HFFc6 (cell line): ENCODE measurements at places on chromosomes 1 and 21. TPM values are rescaled to one million over a fixed set of nuclear protein-coding genes. Genes with fewer than 3 reads are reported as not detected.

DNA sequence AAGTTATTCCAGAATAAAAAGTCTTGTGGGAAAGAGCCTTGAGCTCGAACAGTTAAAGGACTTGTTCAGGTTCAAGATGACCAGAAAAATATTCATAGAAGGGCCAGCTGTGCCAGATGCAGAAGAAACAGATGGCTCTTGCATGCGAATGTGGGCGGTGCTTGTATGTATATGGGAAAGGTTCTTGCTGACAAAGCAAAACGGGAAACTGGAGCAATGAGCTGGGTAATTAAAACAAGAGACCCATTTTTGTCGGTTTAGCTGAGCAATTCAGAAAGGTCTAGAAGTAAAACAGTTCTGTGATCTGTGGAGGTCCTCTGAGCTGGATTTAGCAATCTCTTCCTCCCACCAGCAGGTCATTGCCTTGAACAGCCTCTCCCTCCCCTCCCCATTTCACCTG lies 107.2 kb upstream of the MARK1 start:
- DNase-seq: no peak

GRCh38 chr1:66981679-66982078 lies 56.9 kb downstream of the MIER1 start:
- no peak for DNase-seq

- no peak for DNase-seq
Measured at GRCh38 chr1:225961659-225962439, 20.8 kb upstream of the LEFTY2 start.

DNA sequence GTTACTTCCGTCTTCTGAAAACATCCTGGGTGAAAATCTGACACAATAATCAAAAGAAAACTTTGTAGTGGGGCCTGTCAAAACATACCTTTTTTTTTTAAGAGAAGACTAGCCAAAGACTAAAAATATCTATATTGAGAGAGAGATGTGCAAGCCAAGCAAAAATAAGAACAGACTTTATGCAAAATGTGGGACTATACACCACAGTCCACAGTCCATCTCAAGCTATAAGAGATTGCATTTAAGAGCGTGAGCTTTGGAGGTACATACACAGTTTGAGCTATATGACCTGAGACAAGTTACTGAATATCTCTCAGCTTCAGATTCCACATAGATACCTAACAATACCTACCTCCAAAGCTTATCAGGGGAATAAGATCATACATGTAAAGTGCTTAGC lies 64.9 kb upstream of the DYNLT5 start:
- no peak for DNase-seq

The UMODL1 gene
- not detected in 3 replicates for total RNA-seq

The NENF gene
- total RNA-seq: 47.7 to 54.1 TPM (median 50.0 TPM) in 3 replicates
